ENCODE measurements at places on chromosomes 2 and 18.

DNA sequence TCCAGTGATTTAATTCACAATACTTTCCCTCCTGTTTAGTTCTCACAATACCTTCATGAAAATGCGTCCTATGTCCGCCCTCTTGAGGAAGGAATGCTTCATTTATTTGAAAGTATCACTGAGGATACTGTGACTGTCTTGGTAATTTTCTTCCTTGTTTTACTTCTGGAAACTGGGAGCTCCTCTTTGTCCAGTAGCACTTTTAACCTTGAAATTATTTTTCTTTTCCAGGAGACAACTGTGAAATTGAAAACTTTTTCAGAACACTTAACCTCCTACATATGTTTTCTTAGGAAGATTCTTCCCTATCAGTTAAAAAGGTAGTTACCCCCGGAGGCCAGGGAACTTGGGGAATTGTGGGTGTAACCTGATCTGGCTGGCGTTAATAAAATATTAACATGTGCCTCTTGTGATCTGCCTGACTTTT lies 58.9 kb upstream of the STON1 start:
- DNase-seq: peak; percentile 41

GRCh38 chr2:3178578-3179031 lies 199.0 kb downstream of the EIPR1 start:
- no peak for DNase-seq

DNA sequence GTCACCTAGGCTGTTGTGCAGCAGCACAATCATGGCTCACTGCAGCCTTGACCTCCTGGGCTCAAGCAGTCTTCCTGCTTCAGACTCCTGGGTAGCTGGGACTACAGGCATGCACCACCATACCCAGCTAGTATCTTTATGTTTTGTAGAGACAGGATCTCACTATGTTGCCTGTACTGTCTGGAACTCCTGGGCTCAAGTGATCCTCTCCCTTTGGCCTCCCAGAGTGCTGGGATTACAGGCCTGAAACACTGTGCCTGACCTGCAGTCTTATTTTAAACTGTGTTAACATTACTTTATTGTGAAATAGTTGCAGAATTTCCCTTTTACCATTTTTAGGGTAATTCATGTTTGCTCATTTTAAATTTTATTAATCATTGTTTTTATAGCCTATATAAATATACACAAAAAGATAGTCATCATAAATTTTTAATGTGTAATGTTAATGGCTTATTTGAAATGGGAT lies 24.6 kb downstream of the EML4 start:
- no peak for DNase-seq

DNA sequence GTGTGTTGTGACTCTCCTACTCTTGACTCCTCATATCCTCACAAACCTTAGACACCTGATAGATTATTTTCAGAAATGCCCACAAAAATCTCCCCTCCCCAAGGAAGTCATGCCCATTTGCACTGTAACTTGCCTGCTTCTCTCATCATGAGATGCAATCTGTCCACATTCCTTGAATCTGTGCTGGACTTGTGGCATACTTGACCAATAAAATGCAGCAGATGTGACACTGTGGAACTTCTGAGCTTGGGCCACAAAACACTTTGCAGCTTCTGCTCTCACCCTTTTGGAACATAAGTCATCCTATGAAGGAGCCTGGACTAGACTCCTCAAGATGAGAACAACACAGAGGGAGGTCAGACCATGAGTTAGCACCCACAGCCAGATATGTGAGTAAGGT lies 4.4 kb upstream of the PID1 start:
- DNase-seq: no peak

DNA sequence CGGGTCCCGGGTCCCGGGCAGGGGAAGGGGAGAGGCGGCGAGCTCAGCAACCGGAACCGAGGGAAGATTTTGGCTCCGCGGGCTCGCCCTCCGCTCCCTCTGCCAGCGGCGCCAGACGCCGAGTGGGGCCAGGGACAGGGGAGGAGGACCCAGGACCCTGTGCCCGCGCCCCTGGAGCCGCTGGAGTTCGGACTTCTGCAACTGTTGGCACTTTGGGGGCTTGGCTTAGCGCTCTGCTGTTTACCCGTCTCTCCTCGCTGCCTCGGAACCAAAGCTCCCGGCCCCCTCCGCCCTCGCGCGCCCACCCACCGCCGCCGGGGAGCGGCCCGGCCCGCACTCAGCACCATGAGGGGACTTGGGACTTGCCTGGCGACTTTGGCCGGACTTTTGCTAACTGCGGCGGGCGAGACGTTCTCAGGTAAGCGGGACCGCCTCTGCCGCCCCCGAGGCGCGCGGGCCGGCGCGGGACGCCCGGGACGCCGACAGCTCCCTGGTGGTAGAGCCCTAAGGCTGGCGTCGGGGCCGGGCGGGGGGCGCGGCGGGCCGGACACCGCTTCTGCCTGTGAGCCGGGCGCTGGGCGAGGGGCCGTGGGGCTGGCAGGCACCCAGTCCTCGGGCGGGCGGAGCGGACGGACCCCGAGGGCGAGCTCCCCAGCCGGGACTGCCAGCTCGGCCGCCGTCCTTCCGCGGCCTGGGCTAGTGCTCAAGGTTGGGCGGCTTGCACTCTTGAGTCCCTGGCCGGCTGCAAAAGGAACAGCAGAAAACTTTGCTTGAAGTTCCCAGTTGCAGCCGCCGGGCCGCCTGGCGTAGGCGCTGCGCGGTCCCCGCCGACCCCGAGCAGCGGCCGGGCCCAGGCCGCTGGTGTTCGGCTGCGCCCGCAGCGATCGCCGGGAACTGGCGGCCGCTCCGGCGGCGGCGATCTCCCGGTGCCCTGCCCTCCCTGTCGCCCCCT lies 634 bp downstream of the PTPRM start:
- peak; percentile 31 for DNase-seq

DNA sequence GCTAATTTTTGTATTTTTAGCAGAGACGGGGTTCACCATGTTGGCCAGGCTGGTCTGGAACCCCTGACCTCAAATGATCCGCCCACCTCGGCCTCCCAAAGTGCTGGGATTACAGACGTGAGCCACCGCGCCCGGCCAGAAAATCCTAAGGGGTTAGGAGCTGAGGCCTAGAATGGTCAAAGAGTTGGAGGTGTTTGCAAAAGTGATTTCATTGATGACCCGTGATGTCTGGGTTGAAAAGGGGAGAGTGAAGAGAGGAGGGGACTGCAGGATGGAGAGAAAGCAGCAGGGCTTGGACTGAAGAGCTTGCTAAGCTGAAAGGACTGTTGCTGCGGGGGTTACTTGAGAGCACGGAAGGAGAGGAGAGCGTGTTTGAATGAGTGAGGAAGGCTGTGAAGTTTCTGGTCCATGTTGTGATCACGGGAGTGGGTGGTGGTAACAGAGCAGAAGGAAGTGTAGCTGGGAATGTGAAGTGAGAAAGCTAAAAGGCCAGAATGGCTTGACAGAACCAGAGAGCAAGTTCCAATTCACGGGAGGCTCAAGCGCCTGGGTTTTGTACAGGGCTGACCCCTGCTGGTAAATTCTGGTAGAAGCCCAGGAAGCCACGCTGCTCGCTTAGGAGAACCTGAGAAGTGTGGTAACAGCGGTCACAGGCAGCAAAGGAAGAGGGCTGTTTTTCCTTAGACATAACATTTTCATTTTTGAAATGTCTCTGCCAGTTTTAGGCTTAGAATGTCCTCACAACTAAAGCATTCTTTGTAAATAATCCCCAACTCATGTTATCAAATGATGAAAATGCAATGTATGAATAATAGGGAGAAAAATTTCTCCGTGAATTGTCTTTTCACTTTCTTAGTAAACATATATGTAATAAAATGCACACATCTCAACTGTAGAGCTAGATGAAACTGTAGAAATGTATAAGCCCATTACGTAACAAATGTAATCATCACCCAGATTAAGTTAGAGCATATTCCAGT lies 40.5 kb upstream of the ACTR2 start:
- DNase-seq: peak; percentile 84

- no peak for DNase-seq
Measured at GRCh38 chr2:238449909-238450417, 23.2 kb downstream of the ASB1 start.

- peak; percentile 63 for DNase-seq
Measured at GRCh38 chr18:22168360-22168921, 948 bp upstream of the GATA6 start.

DNA sequence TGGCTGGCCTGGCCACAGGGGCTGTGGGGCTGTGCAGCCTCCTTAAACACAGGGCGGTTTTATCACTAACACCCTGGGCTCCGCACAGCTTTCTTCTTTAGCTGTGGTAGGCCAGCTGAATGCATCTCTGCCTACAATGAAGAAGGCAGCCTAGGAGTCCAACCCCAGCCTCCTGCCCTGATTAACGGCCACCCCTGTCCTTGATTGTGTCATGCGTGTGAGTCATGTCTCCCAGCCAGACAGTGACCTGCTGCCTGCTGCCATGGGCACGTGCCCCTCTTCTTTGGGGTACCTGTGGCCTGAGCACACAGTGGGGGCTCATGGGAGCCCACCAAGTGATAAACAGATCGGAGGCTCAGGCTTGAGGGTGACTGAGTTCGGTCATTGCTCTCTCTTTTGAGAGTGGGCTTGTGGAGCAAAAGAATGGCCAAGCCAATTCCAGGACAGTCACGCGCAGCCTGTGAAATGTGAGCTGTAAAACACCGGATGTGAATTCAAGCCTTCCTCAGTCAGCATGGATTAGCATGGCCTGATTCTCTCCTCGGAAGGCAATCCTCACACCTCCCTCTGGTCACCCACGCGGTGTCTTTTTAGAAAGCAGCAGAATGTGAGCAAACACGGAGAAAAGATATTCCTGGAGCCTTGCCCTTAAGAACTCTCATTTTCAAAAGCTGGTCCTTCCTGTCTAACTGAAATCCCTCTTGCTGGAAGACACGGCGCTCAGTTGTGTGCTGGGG lies 144.1 kb downstream of the CELF4 start:
- no peak for DNase-seq

- DNase-seq: no peak
Measured at GRCh38 chr2:85865539-85866164, 23.1 kb downstream of the ST3GAL5 start.

GRCh38 chr18:13179566-13180113 lies 38.9 kb upstream of the LDLRAD4 start:
- DNase-seq: no peak

GRCh38 chr2:170715062-170715931 lies at the start of gene SP5:
TSS of gene SP5 (plus strand) at chr2:170715337. CDS start at chr2:170715513, 176 bp downstream.
- peak; percentile 30 for DNase-seq

- DNase-seq: no peak
Measured at GRCh38 chr2:77121518-77121917, 400.7 kb downstream of the LRRTM4 start.

DNA sequence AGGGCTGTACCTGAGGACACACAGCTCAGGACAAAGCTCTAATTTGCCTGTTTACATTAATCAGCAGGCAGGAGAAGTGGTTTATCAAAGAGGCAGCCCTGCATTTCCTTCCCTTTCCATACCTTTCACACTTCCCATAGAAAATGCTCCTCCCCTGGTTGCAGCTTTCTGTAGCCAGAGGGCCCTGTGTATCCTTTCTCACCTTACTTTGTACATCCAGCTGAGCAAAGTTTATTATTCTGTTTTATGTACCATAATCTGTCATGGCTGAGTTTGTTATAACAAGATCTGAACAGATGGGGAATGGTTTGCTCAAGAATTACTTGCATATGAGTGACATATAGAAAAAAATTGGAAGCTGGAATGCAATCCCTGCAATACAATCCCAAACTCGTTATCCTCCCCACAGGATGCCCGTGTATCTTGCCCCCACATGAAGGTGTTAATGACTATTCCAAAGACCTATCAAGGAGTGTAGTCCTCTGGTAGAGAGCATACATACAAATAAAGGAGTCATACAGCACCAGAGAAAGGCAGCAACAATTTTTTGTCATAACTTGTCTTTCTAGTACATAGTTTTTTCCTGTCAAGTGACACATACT lies 1025.8 kb upstream of the KLHL29 start:
- no peak for DNase-seq

DNA sequence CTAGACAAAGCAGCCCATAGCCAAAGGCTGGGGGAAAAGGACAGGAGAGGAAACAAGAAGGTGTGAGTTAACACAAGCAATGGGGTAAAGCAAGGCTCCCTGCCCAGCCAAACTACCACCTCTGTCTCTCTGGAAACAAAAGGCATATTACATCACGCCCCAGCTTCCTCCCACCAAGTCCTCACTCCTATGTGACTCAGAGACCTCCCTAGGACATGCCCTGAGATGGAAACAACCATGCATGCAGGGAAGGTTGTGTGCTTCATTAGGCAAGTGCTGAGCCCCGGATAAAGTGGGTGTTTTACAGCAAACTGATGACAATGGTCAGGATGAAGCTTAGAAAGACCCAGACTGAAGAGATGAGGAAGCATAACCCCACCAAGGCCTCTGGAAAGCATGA lies 9.0 kb upstream of the ATRAID start:
- no peak for DNase-seq
